AG09309 (cell line): ENCODE measurements at places on chromosomes 16 and 17.
A peak's percentile ranks its signal among the peaks of the same experiment; 100 is the strongest.

GRCh38 chr16:47213761-47214440 lies 70.2 kb upstream of the NETO2 start:
- no peak for DNase-seq

DNA sequence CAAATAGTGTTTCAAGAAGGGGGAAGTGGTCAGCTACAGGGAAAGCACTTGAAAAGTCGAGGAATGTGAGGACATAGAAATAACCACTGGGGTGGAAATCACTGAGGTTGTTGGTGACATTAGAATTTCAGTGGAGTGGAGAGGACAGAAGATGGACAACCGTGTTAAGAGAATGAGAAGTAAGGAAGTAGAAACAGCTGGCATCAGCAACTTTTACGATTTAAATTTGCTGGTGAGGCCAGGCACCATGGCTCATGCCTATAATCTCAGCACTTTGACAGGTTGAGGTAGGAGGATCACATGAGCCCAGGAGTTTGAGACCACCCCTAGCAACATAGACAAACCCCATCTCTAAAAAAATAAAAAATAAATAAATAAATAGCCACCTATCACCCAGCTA lies 83.2 kb upstream of the PSMD7 start:
- no peak for DNase-seq

DNA sequence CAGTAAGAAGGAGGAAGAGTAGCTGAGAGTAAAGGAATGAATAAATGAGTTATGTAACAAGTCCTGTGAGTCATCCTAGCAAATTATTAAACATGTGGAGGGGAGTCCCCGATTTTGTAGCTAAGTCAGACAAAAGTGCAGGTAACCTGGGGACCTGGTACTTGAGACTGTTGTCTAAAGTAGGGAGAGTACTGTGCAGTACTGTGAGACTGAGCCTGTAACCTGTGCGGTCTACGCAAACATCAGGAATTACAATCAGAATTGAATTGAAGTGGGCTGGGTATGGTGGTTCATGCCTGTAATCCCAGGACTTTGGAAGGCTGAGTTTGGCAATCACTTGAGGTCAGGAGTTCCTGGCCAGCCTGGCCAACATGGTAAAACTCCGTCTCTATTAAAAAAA lies 35.7 kb downstream of the IKZF3 start:
- no peak for DNase-seq

DNA sequence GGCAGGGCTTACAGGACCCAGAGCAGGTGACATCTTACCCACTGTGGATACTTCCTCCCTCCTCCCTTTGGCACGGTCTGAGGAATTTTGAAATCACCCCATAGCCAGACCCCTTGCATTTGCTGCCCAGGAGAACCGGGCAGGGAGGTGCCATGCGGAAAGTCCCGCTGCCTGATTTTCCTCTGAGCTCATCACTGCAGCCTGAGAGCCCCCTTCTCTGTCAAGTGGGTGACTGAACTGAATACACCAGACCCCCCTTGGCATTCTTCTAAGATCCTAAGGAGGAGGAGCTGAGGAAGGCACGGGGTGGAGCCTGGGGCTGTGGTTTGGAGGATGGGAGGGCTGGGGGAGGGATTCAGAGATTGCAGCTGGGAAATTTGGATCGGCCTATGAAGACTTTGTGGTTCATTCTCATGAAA lies 173.4 kb downstream of the RAB11FIP4 start:
- DNase-seq: no peak

GRCh38 chr16:47125757-47126156 lies 18.0 kb downstream of the NETO2 start:
- no peak for DNase-seq

DNA sequence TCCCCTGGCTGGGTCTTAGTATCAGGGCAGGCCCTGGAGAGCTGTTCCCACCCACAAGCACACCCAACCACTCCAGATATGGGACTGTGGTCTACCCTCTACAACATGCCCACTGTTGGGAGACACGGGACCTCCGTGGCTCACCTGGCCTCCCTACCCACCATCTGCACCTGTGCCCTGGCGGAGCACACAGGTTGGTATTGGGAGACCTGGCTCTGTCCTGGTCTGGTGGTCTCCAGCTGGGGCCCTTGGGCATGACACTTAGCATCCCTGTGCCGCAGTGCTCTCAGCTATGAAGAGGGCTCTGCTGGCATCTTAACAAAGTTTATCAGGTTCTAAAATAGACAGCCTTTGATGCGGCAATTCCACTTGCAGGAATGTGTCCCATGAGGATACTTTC lies 5.8 kb downstream of the C16orf95 start:
- no peak for DNase-seq

DNA sequence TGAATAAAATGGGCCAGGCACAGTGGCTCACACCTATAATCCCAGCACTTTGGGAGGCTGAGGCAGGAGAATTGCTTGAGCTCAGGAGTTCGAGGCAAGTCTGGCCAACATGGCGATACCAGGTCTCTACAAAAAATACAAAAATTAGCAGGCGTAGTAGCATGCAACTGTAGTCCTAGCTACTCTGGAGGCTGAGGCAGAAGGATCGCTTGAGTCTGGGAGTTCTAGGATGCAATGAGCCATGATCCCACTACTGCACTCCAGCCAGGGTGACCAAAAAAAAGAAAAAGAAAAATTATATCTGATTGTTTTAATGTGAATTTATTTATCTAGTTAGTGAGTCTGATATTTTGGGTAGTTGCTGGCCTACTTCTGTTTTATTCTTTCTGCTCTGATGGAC lies 7.0 kb downstream of the IL34 start:
- no peak for DNase-seq

GRCh38 chr16:80583466-80583865 lies 42.7 kb downstream of the DYNLRB2 start:
- DNase-seq: peak; percentile 45

- DNase-seq: no peak
Measured at GRCh38 chr17:58757162-58757613, 1.5 kb downstream of the PPM1E start.

DNA sequence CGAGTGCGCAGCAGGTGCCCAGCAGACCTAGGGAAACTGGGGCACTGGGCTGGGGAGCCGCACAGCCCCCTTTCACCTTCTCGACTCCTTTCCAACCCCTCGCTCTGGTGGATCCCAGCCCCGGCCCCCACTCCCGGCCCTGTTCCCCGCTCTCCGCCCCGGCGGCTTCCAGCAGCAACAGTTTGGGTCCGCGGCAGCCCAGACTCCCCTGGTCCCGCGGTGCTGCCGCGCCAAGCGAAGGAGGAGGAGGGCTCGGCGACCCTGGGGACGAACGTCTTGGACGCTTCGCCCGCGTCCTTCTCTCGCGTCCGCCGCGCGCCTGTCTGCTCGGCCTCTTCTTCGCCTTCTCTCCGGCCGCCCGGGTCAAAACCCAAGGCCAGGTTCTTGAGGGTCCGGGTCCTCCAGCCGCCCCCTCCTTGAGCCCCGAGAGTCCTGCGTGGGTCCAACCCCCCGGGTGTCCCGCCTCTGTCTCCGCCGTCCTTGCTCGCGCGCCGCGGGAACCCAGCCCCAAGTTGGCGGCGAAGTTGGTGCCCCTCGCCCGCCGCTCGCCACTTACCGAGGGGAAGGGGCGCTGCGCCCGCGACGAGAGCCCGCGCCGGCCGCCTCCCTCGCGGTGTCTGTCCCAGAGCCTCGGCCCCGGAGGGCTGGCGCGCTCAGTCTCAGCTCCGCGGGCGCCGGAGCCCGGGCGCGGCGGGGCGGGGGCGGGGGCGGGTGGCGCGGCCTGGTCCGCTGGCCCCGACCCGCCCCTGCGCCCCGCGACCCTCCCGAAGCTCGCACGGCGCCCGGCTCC lies 1.4 kb upstream of the GRIN2C start:
- no peak for DNase-seq

DNA sequence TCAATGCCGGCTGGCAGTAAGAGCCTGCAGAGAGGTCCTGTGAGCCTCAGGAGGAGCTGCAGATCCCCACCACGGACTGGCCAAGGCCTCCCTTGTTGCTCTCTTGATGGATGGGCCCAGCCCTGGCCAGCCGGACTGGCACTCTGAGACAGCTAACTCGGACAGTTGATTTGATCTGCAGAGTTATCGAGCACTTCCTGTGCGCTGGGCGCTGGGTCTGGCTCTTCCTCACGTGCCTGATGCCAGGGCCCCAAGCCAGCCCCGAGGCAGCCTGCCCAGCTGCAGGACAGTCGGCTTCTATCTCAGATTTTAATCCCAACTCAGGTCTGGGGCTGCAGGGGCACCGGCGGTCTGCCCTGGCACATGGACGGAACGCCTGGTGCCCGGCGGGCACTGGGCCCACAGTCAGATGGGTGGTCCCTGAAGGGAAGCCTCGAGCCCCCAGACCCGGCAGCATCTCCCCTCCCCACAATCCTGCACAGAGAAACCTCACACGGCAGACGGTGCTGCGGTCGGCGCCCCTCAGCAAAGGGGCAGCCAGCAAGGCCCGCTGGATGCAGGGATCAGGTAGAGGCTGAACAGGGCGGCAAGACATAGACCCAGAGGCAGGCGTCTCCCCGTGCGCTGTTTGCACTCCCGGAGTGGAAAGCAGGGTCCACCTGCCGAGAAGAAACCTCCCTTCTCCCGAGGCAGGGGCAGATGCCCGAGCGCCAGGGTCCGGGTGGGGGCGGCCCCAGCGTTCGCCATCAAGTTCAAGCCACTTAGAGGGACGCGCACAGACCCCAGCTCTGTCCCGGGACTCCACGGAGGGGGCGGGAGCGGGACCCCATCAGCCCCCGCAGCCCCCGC lies 34.0 kb downstream of the TIMM22 start:
- DNase-seq: no peak

- DNase-seq: no peak
Measured at GRCh38 chr16:89005201-89006035, 28.4 kb upstream of the CBFA2T3 start.

- no peak for DNase-seq
Measured at GRCh38 chr17:49388692-49389513, 25.8 kb downstream of the PHB1 start.

- peak; percentile 16 for DNase-seq
Measured at GRCh38 chr16:68116256-68116867, 31.2 kb downstream of the NFATC3 start.

- no peak for DNase-seq
Measured at GRCh38 chr16:70738083-70738977, 52.5 kb upstream of the MTSS2 start.
